ENCODE measurements at places on chromosomes 1 and 21.

DNA sequence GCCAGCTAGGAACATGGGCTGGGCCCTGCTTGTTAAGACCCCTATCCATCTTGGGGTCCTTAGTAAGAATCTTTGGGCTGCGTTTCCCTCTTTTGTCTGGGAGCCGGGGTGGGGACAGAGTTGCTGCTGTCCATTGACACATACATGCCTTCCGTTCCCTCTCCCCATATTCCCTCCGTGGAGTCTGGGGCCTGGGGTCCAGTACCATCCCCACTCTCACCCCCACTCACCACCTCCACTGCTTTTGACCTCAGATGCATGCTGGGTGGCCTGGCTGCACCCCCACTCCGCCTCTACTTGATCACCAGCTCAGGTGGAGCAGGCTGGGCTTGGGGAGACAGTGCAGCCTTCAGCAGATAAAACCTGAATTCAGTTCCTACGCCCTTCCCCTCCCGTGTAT, 3.3 kb downstream of the RD3 start:
- DNase-seq = no peak

- DNase-seq = no peak
These were observed 108.8 kb downstream of the SYF2 start for GRCh38 chr1:25123551-25123950.

- DNase-seq = no peak
These were observed 58.5 kb downstream of the CDC7 start for GRCh38 chr1:91559046-91559750.

- no peak for DNase-seq
These were observed 310.2 kb upstream of the ADAMTS5 start for GRCh38 chr21:27277110-27277509.

- DNase-seq = no peak
These were observed 1657.8 kb downstream of the MRPL39 start for GRCh38 chr21:23949493-23949892.

DNA sequence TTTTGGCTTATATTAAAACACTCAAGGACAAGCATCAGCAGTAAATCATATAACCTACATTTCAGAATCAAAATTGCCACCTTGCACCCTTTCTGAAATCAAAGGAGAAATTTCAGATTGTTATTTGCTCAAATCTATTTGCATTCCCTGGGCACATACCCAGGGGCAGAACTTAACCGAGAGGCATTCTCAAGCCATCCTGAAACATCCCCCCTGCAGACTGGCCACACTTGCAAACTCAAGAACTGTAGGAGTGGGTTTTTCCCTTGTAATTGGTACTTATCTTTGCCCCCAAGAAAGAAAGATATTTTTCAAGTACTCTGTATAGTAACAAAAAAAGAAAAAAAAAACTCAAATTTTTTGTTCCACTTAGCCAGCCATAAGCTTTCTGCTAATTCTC, 213.6 kb upstream of the ESRRG start:
- DNase-seq = no peak

- no peak for DNase-seq
These were observed 56.0 kb upstream of the RAP1A start for GRCh38 chr1:111563619-111564018.

GRCh38 chr1:10767282-10767681, 29.2 kb downstream of the CASZ1 start:
- DNase-seq = no peak

DNA sequence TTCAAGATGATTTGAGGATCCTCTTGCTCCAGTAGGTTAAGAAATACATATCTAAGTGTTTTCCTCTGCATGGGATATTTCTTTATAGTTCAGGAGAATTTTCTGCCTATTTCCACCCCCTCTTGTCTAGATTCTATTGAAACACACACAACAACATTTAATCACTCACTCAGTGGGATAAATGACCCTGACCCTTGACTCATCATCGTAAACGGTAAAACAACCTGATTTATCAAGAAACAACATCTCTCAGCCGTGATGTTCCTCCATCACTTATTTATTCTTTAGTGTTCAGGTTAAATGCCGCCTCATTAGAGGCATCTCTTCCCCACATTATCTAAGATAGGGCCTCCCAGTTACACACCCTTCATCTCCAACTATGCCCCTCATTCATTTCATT, 208.7 kb upstream of the FMN2 start:
- DNase-seq = no peak

DNA sequence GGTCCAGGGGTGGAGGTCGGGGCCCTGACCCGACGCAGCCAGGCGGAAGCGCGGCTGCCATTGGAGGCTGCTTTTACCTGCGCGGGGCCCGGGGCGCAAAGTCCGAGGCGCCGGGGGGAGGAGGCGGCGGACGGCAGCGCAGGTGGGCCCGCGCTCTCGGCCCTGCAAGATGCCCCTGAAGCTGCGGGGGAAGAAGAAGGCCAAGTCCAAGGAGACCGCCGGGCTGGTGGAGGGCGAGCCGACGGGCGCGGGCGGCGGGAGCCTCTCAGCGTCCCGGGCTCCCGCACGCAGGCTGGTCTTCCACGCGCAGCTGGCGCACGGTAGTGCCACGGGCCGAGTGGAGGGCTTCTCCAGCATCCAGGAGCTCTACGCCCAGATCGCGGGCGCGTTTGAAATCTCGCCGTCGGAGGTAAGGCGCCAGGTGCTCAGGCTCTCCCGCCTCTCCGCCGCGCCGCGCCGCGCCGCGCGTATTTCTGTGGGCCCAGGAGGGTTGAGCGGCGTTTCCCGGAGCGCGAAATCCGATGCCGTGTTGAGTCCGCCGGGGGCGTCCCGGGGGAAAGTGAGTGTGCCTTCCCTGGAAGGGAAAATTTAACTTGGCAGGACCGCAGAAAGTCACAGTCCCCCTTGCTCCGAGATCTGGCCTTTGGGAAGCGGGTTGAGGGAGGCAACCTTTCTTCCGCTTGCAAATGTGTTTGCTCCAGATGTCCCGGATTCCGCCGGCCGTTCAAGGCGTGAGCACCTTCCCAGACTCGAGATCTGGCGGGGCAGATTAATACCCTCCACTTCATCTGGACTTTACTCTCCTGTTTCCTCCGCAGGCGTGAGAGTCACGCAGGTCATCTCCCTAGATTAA, at the start of gene GIPC2:
Gene GIPC2 (plus strand): TSS at position 41 of the 853 bp plus-strand sequence. CDS start 129 bp downstream, at position 170.
- DNase-seq = no peak

- no peak for DNase-seq
These were observed 32.1 kb downstream of the LYST start for GRCh38 chr1:235834620-235835019.

- DNase-seq = no peak
These were observed 10.9 kb upstream of the THEMIS2 start for GRCh38 chr1:27861436-27861835.

DNA sequence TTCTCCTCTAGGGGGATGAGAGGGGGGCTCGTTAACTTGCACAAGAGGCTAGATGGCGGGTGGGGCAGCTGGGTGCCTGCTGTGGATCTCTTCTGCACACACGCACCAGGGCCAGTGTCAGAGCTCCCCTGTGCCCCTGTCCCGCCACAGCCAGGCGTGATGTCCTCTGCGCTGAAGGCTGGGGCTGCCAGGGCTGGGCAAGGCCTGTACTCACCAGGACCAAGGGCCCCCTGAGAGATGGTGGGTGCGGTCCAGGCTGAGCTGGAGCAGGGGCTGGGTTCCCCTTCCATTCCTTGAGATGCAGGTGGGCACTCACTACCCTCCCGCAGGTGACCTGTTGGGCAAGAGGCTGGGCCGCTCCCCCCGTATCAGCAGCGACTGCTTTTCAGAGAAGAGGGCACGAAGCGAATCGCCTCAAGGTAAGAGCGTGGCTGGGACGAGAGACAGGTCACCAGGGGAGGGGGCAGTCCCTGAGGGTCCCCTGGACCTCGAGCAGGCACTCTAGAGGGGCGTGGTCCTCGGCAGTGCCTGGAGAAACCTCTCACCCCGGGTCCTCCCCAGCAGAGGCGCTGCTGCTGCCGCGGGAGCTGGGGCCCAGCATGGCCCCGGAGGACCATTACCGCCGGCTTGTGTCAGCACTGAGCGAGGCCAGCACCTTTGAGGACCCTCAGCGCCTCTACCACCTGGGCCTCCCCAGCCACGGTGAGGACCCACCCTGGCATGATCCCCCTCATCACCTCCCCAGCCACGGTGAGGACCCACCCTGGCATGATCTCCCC, 15.2 kb downstream of the SAMD11 start:
- no peak for DNase-seq

DNA sequence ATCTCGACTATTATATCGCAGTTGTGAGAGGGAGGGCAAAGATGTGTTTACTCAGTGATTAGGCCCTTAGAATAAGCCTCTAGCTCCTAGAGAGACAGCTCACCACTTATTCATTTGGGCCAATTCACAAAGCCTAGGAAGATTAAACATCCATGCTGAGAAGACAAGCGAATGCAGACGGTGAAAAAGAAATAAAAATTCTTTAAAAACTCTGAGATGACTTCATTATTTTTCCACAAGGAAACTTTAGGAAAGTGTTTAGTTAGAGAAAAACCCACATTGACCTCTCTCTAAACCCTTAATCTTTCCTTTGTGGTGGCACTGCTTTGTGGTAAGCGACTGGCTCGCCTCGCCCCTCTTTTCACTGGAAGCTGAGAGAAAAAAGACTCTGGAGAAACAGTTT, 146.8 kb upstream of the DMRTA2 start:
- DNase-seq = no peak

DNA sequence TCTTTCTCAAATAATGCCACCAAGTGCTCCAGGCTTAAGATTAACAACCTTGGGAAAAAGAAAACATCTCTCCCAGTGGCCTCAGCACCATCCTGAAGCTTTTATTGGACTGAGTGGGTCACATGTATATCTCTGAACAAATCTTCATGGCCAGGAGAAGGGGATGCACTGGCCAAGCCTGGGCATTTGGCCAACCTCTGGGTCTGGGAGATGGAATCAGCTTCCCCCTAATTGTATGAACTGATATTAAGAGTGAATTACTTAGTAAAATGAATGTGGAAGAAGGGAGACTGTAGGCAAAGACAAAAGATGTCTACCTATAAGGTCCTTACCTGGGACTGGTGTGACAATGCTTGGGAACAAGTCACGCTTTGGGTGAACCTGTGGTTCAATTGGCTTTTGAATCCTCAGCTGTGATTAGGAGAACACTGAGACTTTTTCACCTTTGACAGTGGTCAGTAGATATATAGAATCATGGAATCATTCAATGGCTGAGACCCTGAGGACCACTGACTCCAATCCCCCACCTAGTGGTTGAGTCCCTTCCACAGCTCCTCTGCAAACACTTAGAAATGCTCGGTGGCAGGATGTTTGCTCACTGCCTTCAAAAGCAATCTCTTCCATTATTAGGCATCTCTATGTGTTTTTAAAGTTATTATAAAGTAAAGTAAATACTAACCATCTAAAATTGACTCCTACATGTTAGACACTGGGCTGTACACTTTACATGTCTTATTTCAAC, 102.6 kb upstream of the ATP1A1 start:
- DNase-seq = no peak

DNA sequence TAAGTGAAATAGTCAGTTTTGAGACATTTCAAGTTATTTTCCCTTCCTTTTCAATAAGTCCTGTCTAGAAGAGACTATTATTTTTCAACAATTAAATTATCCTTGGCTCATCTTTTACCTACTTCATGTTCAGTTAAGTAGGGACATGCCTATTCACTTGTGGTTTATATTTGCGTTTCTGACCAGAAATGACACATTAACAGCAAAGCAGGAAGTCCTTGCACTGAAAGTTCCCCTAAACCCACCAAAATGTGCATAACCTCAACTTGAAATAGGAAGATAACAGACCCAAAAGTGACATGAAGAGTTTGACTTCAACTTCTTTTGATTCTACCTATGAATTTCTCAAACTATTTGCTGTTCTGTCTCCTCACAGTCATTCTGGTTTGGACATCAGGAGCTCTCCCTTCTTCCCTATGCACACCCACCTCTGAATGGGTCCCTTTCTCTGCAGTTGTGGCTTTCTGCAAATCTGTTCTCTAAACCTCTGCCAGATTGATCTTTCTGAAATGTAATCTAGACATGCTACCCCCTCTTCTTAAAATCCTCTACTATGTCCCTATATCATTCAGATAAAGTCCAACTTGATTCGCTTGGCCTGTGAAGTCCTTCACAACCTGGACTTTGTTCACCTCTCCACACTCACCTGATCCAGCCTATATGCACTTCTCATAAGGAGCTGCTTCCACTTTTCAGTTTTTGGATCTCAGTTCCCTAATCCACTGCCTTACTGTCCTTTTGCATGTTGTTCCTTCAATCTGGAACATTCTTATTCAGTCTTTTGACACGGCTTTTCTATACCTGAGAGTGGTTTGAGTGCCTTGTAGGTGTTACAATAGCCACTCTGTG, 661.5 kb upstream of the ADGRL4 start:
- DNase-seq = no peak

DNA sequence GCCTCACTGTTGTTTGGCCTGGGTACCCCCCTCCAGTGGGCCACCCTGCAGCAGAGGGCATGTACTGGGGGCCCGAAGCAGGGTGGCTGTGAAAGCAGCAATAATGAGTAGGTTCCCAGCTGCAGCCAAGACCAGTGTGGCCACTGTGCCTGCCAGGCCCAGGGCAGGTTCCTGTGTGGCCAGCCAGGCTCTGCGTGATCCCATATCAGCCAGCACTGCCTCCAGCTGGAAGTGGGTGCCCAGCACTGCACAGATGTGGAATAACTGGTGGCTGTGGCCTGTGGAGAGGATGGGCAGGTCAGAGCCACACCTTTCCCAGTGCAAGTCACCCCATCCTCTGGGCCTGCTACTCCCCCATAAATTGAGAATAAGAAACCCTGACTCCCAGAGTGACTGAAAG, 2.1 kb downstream of the BGLAP start:
- DNase-seq = no peak

- no peak for DNase-seq
These were observed 60.7 kb upstream of the GOLT1A start for GRCh38 chr1:204274446-204274845.

DNA sequence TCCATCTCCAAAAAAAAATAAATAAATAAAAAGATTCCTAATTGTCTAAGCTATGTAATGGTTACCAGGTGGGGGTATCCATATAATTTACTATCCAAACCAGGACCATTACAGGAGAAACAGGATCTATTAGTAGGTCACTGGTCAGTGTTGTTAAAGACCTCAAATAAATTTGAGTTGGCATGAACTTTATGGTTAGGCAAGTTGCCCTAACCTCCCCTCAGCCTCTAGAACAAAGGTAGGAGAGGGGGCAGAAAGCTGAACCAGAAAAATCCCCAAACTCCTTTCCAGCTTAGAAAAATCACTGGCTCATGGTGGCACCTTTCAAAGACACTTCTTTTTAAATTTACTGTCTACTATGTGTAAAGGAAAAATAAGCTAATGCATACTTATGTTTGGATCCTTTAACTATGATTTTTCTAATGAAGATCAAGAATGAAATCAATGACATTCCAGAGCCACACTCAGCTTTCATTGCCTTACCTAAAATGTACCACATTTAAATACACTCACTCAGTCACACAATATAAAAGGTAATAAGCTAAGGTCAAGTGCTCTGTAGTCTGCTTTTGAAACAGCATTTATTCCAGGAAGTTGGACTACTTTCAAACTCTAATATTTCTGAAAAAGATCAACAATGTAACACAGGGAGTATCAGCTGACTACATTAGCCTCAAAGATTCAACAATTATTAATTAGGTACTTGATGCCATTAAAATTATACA, 13.8 kb downstream of the EIF4G3 start:
- no peak for DNase-seq

GRCh38 chr1:92094595-92094994, 14.4 kb downstream of the BTBD8 start:
- no peak for DNase-seq
